ENCODE measurements at places on chromosomes 16 and 17.

DNA sequence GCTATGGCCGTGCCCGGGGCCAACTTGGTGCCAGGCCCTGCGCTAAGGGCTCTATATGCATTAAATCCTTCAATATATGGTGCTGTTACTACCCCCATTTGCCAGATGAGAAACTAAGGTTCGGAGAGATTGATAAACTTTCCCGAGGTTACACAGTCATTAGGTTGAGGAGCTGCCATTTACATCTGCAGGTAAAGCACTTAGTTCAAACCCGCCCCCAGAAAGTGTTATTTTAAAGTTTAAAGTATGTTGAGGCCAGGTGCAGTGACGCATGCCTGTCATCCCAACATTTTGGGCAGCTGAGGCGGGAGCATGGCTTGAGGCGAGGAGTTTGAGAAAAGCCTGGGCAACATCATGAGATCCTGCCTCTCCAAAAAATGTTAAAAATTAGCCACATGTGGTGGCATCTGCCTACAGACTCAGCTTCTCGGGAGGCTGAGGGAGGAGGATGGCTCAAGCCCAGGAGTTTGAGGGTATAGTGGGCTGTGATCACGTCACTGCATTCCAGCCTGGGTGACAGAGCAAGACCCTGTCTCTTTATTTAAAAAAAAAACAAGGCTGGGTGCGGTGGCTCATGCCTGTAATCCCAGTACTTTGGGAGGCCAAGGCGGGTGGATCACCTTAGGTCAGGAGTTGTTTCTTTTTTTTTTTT, 264.7 kb downstream of the PARN start:
- no peak for DNase-seq

- no peak for DNase-seq
Measured at GRCh38 chr17:27294689-27295630, 1.0 kb downstream of the WSB1 start.

DNA sequence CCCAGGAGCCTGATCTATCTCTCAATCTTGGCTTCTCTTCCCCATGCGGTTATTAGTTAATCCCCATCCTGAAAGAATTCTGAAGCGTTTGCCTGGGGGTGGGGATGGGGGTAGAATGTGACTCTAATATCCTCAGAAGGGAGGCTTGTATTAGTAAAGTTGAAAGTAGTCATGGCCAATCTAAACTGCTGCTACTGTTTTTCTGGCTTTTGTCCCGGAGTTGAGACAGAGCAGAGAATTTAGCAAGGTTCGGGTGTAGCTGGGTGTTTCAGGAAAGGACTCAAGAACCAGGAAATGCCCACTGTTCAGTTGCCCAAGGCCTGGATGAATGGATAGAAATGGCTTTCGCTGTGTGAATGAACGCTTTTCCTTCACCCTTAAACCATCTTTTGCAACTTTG, 17.6 kb upstream of the ITGAM start:
- no peak for DNase-seq

GRCh38 chr17:80096561-80097021, 4.8 kb upstream of the GAA start:
- no peak for DNase-seq

DNA sequence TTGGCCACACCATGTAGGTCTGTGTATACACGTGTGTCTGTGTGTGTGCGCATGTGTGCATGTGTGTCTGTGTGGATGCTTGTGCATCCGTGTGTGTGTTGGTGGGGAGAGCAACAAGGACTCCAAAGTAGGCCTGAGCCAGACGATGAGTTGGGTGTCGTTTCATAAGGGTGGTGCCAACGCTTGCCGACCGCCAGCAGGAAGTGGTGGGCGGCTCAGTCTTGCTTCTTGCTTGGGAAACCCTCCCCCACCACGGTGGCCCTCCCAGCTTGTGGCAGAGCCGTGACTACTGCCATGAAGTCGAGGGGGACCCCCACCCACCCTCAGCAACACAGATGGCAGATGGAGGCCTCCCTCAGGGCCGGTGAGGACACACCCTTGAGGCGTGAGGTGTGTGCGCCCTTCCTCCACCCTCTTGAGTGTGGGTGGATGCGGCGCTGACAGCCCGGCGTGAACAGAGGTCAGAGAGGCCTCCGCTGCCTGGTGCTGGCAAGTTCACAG, 17.5 kb downstream of the SBK1 start:
- DNase-seq, result no peak

- no peak for DNase-seq
Measured at GRCh38 chr17:7922269-7922844, 6.3 kb upstream of the RNF227 start.

- DNase-seq, result no peak
Measured at GRCh38 chr16:8620535-8620934, 963 bp upstream of the METTL22 start.
